Bladder microvascular endothelial cell (primary cell): ENCODE measurements at places on chromosomes 6 and 20. TPM values are rescaled to one million over a fixed set of nuclear protein-coding genes. Genes with fewer than 3 reads are reported as not detected.

RRAGD gene
- total RNA-seq: 0.49 and 0.69 TPM in 2 replicates

BACH2 gene
- 0.16 and 4.8 TPM in 2 replicates for total RNA-seq

B3GAT2 gene
- total RNA-seq: not detected in 2 replicates

SIRPB1 gene
- total RNA-seq: 0.16 and 3.3 TPM in 2 replicates

BEND6 gene
- total RNA-seq: under 0.01 and 0.19 TPM in 2 replicates

MYCT1 gene
- total RNA-seq: 82.4 and 188 TPM in 2 replicates

APOM gene
- 0.16 and 0.25 TPM in 2 replicates for total RNA-seq

FOXC1 gene
- 3.2 and 6.9 TPM in 2 replicates for total RNA-seq

DDR1 gene
- 2.6 and 18.4 TPM in 2 replicates for total RNA-seq

DDO gene
- total RNA-seq: 0.16 and 5.6 TPM in 2 replicates

GABRR2 gene
- 0.32 and 1.2 TPM in 2 replicates for total RNA-seq
